CD8-positive, alpha-beta memory T cell (primary cell): ENCODE measurements at places on chromosomes 6 and 20. TPM values are rescaled to one million over a fixed set of nuclear protein-coding genes. Genes with fewer than 3 reads are reported as not detected.

The TNFAIP3 gene
- 267 TPM for total RNA-seq

DNA sequence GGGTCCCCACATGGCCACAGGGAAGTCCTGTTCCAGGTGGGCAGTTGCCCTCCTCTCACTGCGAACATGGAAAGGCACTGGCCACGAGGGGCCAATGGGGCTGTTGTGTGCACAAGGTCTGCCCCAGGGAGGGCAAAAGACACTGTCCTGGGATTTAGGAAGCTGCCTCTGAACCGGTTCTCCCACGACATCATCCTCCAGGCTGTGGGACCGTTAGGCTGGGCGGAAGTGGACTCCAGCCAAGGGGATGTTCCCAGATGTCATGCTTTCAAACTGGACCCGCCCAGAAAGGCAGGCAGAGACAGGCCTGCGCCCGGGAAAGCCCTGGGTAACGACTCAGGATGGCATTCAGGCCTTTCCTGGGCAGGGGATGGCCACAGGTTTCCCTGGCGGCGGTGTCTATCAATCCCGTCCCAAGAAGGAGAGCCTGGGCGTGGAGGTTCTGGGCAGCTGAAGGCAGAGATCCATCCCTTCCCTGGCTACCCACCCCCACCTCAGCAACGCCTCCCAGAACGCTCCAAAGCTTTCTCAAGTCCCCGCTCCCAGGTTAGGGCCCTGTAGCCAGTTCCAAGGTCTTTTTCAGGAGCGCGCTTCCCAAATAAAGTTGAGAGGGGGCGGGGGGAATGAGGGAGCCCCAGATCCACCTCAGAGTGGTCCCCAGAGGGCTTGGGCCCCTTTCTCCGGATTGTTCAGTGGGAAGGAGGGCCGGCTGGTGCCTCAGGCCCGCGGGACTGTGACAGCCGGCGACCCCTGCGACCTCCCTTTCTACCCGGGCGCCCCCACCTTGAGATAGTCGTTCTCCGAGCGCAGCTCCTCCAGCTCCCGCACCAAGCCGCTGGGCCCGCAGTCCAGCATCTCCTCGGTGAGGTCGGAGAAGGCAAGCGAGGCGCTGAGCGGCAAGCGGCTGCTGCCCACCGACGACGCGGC lies 13.8 kb upstream of the TLDC2 start:
- no peaks in the 10 kb centered on the region for H3K36me3 ChIP-seq
- DNase-seq = no peak
- H3K4me1 ChIP-seq = peaks cover 5% of the 10 kb centered on the region
- no peaks in the 10 kb centered on the region for H3K27me3 ChIP-seq
- no peak overlapping the region for H3K4me3 ChIP-seq

GRCh38 chr6:91304521-91304920 lies 717.6 kb upstream of the MAP3K7 start:
- H3K4me3 ChIP-seq = no peak overlapping the region
- no peaks in the 10 kb centered on the region for H3K4me1 ChIP-seq
- H3K27me3 ChIP-seq = no peaks in the 10 kb centered on the region
- DNase-seq = no peak
- no peak overlapping the region for H3K27ac ChIP-seq

GRCh38 chr20:15642109-15642508 lies 931.1 kb downstream of the KIF16B start:
- H3K36me3 ChIP-seq = no peaks in the 10 kb centered on the region
- no peaks in the 10 kb centered on the region for H3K4me1 ChIP-seq
- H3K27ac ChIP-seq = no peak overlapping the region

- DNase-seq = no peak
- H3K36me3 ChIP-seq = no peaks in the 10 kb centered on the region
- H3K4me3 ChIP-seq = no peak overlapping the region
- peak overlapping the region; percentile 11 for H3K27ac ChIP-seq
These were observed 28.3 kb upstream of the TLDC2 start for GRCh38 chr20:36847710-36848040.

GRCh38 chr20:18609741-18610140 lies 21.9 kb downstream of the DTD1 start:
- no peaks in the 10 kb centered on the region for H3K36me3 ChIP-seq
- no peaks in the 10 kb centered on the region for H3K4me1 ChIP-seq
- H3K27me3 ChIP-seq = no peaks in the 10 kb centered on the region
- no peak overlapping the region for H3K4me3 ChIP-seq
- no peak for DNase-seq

The TRMT11 gene
- 37.9 TPM for total RNA-seq

The FBXO5 gene
- total RNA-seq = 33.8 TPM
